Esophagus mucosa (tissue), 1 donor: ENCODE measurements at places on chromosomes 4 and X. TPM values are rescaled to one million over a fixed set of nuclear protein-coding genes. Genes with fewer than 3 reads are reported as not detected.
A peak's percentile ranks its signal among the peaks of the same experiment; 100 is the strongest.

The APOO gene
- 18.4 TPM for total RNA-seq

The BMPR1B gene
- 0.24 TPM for total RNA-seq

The PCDH10 gene
- total RNA-seq: 0.04 TPM

DNA sequence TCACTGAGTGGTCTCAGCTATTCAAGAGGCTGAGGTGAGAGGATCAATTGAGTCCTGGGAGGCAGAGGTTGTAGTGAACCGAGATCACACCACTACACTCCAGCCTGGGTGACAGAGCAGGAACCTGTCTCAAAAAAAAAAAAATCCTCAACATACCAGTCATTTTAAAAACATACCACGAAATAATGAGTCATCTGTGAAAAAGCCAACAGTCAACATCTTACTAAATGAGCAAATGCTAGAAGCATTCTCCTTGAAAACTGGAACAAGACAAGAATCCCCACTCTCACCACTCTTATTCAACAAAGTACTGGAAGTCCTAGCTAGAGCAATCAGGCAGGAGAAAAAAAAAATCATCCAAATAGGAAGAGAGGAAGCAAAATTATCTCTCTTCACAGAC lies 104.0 kb upstream of the ARHGEF9 start:
- no peak for ATAC-seq

- ATAC-seq: no peak
Measured at GRCh38 chr4:17013382-17014006, 115.0 kb upstream of the LDB2 start.

- peak; percentile 73 for ATAC-seq
Measured at GRCh38 chrX:103607364-103608305, at the start of gene TCEAL3. TSS of gene TCEAL3 (plus strand) at chrX:103607963. CDS start at chrX:103609065, 1,102 bp downstream.

GRCh38 chrX:136015016-136015415 lies 29.8 kb downstream of the SLC9A6 start:
- no peak for ATAC-seq

The SLC25A5 gene
- 452 TPM for total RNA-seq

- peak; percentile 83 for ATAC-seq
Measured at GRCh38 chr4:25439918-25440477, 62.9 kb downstream of the ANAPC4 start.

The RHOXF2 gene
- total RNA-seq: not detected

The OTC gene
- not detected for total RNA-seq

The SYTL5 gene
- total RNA-seq: 3.9 TPM

DNA sequence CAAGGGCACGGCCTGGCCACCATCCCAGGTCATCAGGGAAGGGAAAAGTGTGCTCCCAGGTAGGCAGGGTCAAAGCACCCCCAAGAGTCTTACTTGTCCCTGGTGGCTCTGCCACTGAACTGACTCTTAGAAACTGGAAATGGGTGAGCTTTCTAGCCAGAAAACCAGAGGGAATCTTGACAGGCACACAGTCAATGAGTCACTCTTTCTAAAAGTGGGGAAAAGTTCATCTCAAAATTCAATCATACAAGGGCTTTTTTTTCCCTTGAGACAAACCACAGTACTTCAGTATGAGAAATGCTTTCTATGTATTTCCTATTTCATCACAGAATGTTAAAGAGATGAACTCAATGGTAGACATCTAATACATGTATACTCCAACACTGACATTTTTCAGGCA lies 12.5 kb downstream of the HPF1 start:
- no peak for ATAC-seq

The PRDM5 gene
- 4.3 TPM for total RNA-seq

DNA sequence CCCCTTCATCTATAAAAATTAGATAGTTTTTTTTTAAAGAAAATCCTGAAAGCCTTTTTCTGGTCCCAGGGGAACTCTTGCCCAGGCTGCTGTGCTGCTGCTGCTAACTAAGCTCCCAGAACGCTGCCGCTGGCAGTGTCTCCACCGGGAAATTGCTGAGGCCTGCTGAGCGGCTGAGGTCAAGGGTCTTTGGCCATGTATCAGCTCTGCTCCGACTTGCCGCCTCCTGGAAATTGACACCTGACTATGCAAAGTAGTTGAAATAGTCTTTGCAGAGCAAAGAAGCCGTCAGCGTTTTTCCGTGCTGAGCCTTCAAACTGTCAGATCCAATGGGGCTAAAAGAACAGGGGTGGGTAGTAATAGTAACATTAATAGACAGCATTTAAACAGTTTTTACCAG lies 839 bp downstream of the QDPR start:
- no peak for ATAC-seq

DNA sequence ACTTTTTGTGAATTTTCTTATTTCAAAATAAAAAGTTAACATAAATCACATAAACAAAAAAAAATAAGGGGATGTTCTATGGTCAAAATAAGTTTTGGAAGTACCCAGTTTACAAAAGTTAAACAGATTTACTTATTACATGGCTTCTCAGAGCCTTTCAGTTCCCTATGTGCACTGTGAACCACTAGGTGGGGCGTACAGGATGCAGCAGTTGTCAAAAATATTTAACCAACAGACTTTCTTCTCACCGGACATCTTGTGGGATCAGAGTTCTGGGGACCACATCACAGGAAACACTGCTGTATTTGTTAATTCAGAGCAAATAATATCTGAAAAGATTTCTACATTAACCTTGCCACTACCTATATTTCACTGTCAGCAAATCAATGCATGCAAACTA lies 74.1 kb downstream of the SMARCA1 start:
- no peak for ATAC-seq

GRCh38 chr4:26105815-26106699 lies 192.0 kb downstream of the SMIM20 start:
- ATAC-seq: no peak

The MAGEB2 gene
- not detected for total RNA-seq

The PCDH7 gene
- 13.6 TPM for total RNA-seq

GRCh38 chr4:178395798-178396197 lies 953.6 kb upstream of the AGA start:
- ATAC-seq: no peak

- peak; percentile 73 for ATAC-seq
Measured at GRCh38 chr4:185573651-185574199, 38.4 kb upstream of the PDLIM3 start.

DNA sequence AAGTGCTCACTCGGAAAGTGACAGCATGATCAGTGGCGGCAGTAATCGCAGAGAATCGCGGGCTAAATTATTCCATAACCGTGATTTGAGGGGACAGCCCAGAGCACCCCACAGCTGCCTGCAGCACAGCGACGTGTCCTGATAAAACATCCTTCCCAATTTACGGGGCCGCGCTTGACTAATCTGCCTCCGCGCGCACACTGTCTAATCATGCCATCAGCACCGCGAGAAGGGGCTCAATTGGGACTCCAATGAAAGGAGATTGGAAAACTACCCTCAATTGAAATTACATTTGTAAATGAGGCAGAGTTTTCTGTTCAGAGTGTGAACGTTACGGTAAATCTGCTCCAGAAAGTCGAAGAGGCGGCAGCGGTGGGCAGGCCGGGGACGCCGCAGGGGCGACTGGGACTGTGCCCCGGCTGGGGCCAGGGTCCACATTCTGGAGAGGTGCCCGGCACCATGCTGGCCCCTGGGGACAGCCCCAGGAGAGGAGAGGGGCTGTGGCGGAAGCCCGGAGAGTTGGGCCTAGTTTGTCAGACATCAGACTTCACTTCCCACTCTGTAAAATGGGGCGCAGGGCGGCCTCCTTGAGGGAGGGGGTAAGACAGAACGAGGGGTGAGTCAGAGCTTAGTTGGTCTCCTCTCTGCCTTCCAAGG lies 107.7 kb downstream of the FAM53A start:
- ATAC-seq: no peak

DNA sequence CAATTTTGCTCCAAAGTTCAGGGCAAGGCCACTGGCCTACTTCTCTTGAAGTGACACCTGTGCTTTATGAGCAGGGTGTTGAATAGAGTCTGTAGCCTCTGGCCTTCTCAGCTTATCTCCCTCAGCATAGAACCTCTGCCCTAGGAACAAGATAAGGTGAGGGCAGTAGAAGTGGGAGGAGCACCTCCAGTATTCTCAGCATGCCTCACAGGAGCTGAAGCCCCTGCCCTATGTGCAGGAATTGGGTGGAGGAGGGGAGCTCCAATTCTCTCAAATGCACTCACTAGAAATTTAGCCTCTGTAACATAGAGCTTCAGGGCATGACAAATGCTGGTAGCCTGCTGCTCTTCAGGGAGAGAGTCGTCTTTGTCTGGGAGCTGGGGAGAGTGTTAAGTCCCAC lies 479.3 kb downstream of the IL1RAPL1 start:
- no peak for ATAC-seq

DNA sequence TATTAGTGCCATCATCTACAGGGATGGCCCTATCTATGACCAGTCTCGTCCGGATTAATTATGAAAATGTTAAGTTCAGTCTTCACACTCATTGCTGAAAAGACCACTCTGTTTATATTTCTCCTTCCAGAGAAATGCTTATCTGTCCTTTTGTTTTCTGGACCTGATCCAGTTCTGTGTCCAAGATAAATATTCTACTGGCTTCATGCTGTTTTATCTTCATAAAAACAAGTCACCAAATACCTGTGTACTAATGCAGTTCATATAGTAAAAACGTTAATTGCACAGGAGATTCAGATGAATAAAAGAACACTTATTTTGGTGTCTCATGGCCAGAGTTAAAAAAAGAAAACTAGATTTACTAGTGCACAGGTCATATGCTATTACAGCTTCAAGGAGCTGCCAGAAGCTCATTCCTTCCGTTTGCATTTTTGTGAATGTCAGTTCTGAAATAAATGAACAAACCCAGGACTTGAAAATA lies 17.3 kb downstream of the FNIP2 start:
- no peak for ATAC-seq

The NMU gene
- 96.3 TPM for total RNA-seq

The USP17L12 gene
- total RNA-seq: not detected

The MMAA gene
- 7.6 TPM for total RNA-seq

DNA sequence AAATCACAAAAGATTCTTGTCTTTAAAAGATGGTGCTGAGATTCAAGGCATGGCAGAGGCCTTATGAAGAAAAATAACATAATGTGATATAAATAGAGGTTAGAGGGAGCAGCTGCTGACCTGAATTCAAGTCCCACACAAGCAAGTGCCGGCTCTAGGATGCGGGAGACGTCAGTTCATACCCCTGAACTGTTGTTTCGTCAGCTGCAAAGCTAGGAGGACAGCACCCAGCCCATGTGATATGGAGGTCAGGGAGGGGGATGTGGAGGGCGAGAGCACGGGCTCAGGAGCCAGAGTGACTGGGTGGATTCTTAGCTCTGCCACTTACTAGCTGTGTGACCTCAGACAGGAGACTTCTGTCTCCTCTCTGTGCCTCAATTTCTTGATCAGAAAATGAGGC lies 77.9 kb downstream of the JAKMIP1 start:
- no peak for ATAC-seq

The AMBN gene
- not detected for total RNA-seq

DNA sequence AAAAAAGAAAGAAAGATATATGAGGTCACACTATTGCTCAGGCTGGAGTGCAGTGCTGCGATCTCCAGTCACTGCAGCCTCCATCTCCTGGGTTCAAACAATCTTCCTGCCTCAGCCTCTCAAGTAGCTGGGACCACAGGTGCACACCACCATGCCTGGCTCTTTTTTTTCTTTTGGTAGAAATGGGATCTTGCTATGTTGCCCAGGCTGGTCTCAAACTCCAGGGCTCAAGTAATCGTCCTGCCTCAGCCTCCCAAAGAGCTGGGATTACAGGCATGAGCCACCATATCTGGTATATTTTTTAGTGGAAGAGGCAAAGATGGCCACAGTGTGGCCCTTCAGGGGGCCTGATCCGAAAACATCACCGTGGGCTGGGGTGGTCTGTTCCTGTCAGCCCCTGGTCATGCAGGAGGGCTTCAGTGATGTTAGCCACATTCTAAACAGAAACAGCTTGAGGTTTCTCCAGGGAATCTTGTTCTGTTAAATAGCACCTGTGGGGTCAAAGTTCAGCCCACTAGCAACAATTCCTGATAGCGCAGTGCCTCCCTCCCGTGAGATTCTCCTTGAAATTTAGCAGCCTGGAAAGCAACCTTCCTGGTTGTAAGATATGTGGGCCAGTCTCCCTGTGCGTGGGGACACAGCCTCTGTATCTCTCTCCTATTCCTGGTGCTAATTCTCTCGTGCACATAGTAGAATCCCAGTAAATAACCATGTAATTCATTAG lies 7.3 kb upstream of the DHRSX start:
- ATAC-seq: no peak

The REELD1 gene
- total RNA-seq: not detected

GRCh38 chr4:74304095-74304625 lies 4.1 kb upstream of the EPGN start:
- ATAC-seq: no peak
